HL-60 (cell line): ENCODE measurements at places on chromosomes 12 and 14.

DNA sequence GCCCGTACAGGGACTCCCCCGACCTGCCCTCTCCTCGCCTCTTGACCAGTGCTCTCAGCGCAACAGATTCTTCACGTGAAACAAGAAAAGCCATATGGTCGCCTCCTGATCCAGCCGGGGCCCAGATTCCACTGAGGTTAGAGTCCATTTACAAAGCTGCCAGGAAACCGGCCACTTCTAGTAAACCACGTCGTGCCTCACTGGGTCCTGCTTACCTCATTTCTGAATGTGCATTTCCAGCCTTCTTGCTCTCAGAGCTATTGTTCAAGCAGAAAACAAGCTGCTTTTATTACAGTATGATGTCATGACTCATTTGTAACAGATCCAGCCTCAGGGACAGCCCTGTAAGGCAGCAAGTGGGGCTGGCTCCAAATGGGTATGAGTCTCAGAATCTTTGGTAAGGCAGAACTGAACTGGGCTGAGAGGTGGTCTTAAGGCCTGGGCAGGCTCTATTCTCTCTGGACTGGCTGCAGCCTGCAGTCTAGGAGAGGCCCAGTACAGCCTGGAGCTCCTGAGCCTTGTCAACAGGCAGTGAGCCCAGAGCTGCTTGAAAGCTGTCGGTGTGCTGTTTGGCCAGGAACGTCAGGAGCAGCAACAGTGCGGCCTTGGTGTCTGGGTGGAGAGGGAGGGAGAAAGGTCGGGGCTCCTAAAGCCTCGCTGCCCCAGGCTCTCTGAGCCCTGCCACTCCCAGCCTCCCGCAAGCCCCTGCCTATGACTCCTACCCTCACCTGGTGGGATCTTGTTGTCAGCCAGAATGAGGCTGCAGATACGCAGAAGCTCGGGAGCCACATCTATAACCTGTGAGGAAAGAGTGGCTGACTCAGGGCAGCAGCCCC is 8.3 kb downstream of the REC8 start:
- no peak for DNase-seq

DNA sequence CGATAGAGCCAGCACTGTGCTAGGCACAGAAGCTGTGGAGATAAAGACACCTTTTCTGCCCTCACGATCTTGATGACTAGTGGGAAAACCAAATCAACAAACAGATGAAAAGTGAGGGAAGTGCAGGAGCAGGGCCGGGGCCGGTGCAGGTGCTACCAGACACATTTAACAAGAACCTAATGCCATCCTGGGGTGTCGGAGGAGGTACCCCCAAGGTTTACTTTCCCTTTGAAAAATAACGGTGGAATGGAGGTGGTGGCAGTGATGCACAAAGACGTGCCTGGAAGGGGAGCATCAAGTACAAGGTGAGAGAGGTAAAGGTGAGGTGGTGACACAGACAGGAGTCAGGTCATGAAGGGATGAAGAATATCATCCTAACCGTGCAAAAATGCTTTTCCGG is 22.1 kb downstream of the SLC6A13 start:
- no peak for DNase-seq

GRCh38 chr12:63930971-63931370 is 86.5 kb downstream of the SRGAP1 start:
- no peak for DNase-seq

GRCh38 chr12:130959632-130960031 is 5.9 kb downstream of the ADGRD1 start:
- no peak for DNase-seq

- peak; percentile 1 for DNase-seq
Measured at GRCh38 chr14:69796797-69797500, at the start of gene SLC10A1. SLC10A1 (minus strand) TSS chr14:69797241; CDS start chr14:69797155, 86 bp downstream.

GRCh38 chr12:71973687-71974086 is 35.0 kb downstream of the TPH2 start:
- no peak for DNase-seq

DNA sequence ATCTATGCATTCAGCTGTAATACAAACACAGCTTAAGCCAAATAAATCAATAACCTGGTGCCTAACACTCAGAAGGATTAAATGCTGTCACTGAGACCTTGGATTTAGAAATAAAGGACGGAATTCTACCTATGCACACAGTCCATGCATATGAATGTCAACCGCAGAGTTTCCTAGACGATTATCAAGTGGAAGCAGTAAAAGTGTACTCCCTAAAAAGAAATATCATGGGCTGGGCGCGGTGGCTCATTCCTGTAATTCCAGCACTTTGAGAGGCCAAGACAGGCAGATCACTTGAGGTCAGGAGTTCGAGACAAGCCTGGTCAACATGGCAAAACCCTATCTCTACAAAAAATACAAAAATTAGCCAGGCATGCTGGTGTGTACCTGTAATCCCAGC is 188.2 kb upstream of the DYRK2 start:
- DNase-seq: no peak

DNA sequence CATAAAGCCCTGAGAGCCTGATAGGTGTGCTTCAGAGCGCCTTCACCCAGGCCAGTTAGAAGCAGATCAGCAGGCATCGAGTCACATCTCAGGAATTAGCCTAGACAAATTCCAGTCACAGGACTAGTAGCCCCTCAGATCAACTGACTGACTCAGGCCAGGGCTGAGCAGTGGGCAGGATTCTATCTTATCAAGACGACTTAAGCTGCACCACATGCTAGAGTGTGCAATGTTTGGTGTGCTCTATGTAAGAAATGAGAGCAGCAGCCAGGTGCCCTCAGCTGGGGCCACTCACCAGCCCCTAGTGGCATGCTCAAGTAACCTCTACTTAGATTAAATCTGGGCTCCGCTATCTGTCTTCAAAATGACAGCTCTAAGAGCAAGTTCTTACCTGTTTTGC is 19.7 kb upstream of the NGB start:
- DNase-seq: no peak

DNA sequence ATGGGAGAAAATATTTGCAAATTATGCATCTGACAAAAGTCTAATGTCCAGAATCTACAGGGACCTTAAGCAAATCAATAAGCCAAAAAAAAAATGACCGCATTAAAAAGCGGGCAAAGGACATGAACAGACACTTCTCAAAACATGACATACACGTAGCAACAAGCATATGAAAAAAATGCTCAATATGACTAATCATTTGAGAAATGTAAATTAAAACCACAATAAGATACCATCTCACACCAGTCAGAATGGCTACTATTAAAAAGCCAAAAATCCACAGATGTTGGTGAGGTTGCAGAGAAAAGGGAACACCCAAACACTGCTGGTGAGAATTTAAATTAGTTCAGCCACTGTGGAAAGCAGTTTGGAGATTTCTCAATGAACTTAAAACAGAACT is 16.1 kb downstream of the PAWR start:
- no peak for DNase-seq

- no peak for DNase-seq
Measured at GRCh38 chr14:31717294-31718085, 156.3 kb downstream of the NUBPL start.

GRCh38 chr12:29863665-29864064 is 79.9 kb upstream of the TMTC1 start:
- no peak for DNase-seq

DNA sequence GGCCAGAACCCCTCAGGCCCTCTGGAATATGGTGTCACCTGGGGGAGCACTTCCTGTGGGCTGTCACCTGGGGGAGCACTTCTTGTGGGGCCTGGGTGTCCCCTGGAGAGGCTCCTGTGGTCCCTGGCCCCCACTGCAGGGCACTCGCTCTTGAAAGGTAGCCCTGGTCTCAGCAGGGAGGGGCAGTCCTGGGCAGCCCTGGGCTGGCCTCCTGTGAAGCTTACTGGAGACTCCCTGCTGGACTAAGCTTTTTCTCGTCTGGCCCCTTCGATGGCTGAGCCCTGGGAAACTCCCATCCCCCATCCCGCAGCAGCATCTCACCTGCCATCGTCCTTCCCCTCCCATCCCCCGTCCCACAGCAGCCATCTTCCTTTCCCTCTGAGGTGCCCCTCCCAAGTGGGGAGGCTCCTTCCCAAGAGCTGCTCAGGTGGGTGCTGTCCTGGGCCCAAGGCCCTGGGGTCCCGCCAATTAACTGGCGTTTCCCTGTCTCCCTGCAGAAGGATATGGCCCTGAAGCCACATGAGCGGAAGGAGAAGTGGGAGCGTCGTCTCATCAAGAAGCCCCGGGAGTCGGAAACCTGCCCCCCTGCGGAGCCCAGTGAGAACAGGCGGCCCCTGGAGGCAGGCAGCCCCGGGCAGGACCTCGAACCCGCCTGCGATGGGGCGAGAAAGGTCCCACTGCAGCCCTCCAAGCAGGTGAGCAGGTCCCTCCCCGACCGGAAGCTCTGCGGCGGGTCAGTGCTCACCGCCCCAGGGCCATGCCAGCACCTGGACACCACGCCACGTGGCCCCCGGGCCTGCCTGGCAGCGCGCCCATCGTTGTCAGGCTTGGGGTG is 17.9 kb downstream of the FBRSL1 start:
- DNase-seq: no peak

GRCh38 chr12:3553221-3553620 is 62.2 kb downstream of the PRMT8 start:
- no peak for DNase-seq

DNA sequence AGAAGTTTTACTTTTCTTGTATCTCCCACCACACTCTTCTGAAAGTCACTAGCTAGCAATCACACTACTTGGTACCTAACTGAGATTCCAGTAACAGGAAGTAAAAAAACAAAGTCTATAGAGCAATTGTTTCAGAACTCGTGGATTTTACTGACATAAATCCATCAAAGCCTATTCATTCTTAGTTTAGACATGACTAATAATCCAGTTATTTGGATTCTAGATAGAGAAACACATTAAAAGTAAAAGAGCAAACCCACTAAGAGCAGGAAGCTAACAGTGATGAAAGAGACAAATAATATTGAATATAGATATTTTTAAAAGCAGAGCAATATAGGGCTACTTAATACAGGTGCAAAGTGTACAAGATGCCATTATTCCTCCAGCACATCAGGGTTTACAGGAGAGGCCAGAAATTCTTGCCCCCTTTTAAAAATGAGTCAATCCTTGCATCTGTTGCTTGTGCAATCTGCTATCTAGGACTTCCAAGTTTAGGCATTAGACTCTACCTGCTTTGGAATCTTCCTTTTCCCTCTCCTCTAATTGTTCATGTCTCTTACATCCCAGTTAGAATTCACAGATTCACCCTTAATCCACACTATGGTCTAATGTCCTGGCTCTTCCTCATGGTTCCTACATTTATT is 6.0 kb downstream of the HEATR5A start:
- no peak for DNase-seq

DNA sequence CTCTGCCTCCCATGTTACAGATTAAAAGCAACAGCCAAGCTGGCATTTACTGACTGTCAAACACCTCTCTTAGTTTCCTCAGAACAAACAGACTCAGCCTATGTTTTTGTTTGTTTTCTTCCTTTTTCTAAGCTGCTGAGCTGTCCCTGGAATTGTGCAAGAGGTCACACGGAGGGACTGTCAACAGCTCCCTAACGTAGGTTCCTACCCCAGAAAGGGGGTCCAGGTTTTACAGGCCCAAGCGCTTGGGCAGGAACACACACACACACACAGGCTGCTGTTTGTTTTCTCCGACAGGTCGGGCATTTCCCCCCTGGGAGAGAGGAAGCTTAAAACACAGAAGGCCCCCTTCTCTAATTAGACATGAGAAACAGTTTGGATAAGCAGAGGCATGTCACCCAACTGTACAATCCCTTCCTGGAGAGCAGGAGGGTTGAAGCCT is 739.6 kb upstream of the TBX3 start:
- DNase-seq: no peak

GRCh38 chr14:56659964-56660551 is 80.5 kb downstream of the TMEM260 start:
- DNase-seq: peak; percentile 18

- DNase-seq: no peak
Measured at GRCh38 chr14:68271913-68272391, 452.4 kb downstream of the RAD51B start.

GRCh38 chr12:106986135-106986534 is 811 bp downstream of the MTERF2 start:
- no peak for DNase-seq

DNA sequence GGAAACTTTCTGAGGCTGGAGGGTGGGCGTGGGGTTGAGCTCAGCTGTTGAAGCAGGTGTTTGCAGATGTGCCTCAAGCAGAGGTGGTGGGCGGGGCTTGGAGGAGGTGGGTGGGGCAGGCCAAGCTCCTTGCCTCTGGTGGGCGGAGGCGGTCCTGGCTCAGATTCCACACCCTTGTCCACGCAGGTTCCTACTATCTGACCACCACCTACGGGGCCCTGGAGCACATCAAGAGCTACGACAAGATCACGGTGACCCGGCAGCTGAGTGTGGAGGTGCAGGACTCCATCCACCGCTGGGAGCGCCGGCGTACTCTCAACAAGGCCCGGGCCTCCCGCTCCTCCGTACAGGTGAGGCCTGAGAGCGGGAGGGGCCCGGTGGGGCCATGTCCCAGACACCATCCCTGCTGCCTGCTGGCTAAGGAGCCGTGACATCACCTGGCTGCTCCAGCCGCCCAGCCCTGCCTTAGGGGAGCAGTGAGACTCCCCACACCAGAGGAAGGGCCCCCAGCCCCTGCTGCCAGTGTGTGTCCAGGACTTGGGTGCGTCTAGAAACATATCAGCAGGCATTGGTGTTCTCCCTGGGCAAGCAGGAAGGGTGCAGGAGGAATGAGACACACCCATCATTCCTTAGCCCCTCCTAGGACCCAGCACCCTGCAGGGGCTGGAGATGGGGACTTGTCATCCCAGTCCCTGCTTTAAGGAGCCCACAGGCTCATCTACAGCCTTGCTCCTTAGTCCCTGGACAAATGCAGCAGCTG is 63.4 kb downstream of the LGMN start:
- DNase-seq: no peak

DNA sequence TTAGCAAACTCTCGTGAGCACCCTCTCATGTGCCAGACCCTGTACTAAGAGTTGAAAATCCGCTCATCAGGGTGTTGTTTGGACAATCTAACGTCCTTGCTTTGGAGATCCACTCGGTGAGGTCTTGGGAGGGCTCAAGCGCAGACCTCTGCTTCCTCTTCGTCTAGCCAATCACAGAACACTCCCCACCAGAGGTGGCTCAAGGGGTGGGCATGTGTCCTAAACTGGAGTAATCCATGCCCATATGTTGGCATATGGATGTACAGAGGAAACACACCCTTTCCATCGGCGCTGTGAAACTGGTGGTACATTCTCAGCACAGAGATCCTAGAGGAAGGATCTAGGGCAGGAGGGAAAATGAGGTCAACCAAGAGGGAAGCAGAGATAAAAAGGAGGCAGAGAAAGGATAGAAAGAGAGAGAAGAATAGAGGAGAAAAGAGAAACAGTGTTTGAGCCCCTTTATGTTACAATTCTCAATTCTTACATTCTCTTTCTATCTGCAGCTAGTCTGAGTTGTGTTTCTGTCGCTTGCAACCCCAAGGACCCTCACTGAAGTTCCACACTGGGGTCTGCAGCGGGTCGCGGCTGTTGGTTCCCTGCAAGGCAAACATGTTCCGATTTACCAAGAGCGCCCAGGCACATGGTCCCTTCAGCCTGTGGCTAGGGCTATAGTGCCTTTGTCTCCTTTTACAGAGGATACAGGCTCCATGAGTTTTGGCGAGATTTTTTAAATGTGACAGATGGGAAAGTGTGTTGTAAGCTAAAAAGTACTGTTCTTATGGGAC is 40.5 kb downstream of the DLK1 start:
- DNase-seq: no peak
